ENCODE measurements at places on chromosomes 16 and 17. TPM values are rescaled to one million over a fixed set of nuclear protein-coding genes. Genes with fewer than 3 reads are reported as not detected.

PLCD3 gene
- polyA plus RNA-seq: 33.2 TPM

LRRC37A gene
- polyA plus RNA-seq: 3.8 TPM

CALB2 gene
- polyA plus RNA-seq: 36.5 TPM

TPPP3 gene
- 22.7 TPM for polyA plus RNA-seq

GH2 gene
- not detected for polyA plus RNA-seq

KRT15 gene
- 0.88 TPM for polyA plus RNA-seq

KIF19 gene
- 1.7 TPM for polyA plus RNA-seq

CMTM1 gene
- polyA plus RNA-seq: 1.4 TPM

PHOSPHO1 gene
- polyA plus RNA-seq: 0.56 TPM

TK2 gene
- 29.8 TPM for polyA plus RNA-seq

PDPR gene
- 13.4 TPM for polyA plus RNA-seq

TOP2A gene
- polyA plus RNA-seq: 0.32 TPM

LPCAT2 gene
- polyA plus RNA-seq: 8.9 TPM

SPNS2 gene
- polyA plus RNA-seq: 10.4 TPM
